ENCODE measurements at places on chromosomes 7 and 10. TPM values are rescaled to one million over a fixed set of nuclear protein-coding genes. Genes with fewer than 3 reads are reported as not detected.

The GHRHR gene
- polyA plus RNA-seq, result 1.6 TPM

The HOXA10 gene
- polyA plus RNA-seq, result not detected

The GNAI1 gene
- polyA plus RNA-seq, result 6.0 TPM

The NEURL1 gene
- polyA plus RNA-seq, result 0.52 TPM

The EMX2 gene
- not detected for polyA plus RNA-seq

The FAM13C gene
- polyA plus RNA-seq, result 0.36 TPM

DNA sequence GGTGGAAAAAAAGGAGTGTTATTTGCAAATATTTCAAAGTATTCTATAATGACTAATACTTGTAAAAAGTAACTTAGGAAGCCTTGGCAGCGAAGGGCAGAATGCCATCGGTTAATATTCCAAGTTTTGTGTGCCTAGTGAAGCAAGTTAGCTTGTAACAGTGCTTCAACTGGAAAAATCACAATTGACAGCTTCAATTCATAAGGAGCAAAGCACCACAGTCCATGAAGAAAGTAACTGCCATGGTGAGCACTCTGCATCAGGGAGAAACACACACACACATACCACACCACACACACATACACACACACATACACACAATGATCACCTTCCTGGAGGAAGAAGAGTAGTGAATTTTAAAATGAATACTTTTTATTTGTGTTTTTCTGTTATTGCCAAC, 298.3 kb downstream of the CNTNAP2 start:
- no peak for DNase-seq

- DNase-seq, result peak; percentile 98
Measured at GRCh38 chr10:124010563-124011131, 82.8 kb downstream of the CHST15 start.

DNA sequence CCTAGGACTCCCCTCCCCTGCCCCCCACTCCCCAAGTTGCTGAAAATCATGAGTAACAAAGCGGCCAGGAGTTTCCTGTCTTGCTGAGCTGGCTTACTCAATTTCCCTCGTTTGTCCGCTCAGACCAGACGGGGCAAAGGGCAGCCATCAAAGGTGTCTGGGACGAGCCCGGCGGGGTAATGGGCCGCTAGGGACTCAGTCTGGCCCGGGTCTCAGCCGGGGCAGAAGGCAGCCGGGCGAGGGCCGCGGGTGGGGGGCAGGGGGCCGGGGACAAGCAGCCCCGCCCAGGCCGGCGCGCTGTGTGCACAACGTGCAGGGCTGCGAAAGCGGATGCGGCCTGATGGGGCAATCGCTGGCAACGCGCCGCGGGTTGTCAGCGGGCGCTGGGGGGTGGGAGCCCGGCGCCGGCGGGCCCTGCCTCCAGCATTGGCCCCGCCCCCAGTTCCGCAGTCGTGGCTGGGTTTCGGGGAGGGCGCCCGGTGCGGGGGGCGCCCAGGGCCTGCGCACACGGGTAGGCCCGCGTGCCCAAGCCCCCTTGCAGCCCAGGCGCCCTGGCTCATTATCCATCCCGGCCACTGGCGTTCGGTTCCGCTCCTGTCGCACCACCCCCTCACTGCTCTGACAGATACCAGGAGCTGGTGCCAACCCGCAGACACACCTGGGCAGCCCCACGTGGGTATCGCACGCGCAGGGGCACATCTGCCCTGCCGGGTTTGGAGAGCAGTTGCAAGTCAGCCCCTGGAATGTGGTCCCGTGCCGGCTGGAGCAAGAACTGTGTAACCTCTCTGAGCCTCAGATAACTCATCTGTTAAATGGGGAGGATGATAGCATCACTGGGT, 35.1 kb downstream of the DNAJB12 start:
- DNase-seq, result peak; percentile 83

DNA sequence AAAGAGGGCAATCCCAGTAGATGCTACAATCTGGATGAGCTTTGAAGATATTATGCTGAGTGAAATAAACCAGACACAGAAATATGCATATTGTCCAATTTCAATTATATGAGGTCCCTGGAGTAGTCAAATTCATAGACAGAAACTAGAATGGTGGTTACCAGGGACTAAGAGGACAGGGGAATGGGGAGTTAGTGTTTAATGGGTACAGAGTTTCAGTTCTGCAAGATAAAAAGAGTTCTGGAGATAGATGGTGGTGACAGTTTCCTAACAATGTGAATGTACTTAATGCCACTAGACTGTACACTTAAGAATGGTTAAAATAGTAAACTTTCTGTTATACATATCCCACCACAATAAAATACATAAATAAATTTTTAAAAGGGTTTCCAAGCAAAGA, 236.6 kb downstream of the ELMO1 start:
- DNase-seq, result no peak

GRCh38 chr10:73110345-73110849, at the start of gene NUDT13:
NUDT13 (plus strand) TSS chr10:73110455; CDS start chr10:73114366, 3,911 bp downstream.
- DNase-seq, result peak; percentile 58

- DNase-seq, result no peak
Measured at GRCh38 chr7:140212100-140212881, 35.5 kb upstream of the KDM7A start.

- DNase-seq, result no peak
Measured at GRCh38 chr7:151896086-151896485, 19.2 kb upstream of the PRKAG2 start.

GRCh38 chr7:77537778-77538280, 734 bp downstream of the PTPN12 start:
- peak; percentile 70 for DNase-seq

GRCh38 chr7:18495412-18496340, at the start of gene HDAC9:
HDAC9 (plus strand) TSS chr7:18495749; CDS start chr7:18496303, 554 bp downstream.
- no peak for DNase-seq

GRCh38 chr7:32259931-32260596, 189.9 kb upstream of the PDE1C start:
- no peak for DNase-seq

GRCh38 chr10:110664483-110665420, 20.6 kb downstream of the RBM20 start:
- no peak for DNase-seq

Measured in H1 (cell line).